CD4-positive, alpha-beta T cell treated with Interleukin-6 for 4 hours (primary cell): ENCODE measurements at places on chromosomes 6 and 20.
A peak's percentile ranks its signal among the peaks of the same experiment; 100 is the strongest.

DNA sequence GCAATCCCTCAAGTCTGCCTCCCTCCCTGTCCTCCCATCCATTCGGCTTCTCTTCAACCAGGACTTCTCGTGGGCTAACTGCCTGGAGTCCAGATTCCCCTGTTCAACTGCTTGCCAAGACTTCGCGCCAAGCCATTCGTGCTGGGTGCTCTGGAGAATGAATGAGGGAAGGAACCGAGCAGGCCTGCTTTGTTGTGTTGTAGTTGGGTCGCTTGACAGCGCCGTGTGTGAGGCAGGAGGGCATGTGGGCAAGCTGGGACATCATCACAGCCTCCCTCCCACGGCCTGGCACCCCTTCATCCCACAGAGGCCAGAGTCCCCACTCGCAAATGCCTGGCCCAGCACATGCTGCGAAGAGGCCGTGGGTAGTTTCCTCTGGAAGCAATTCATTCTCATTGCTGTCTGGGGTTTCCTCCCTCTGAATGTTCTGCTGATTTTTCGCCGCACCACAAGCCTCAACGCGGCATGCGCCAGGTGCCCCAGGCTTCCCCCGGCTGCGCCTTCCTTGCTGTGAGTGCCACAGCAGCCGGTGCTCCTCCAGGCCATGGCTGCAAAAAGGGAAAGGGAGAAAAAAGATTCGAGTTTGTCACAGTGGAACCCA lies 336.0 kb downstream of the QKI start:
- DNase-seq, result peak; percentile 15

DNA sequence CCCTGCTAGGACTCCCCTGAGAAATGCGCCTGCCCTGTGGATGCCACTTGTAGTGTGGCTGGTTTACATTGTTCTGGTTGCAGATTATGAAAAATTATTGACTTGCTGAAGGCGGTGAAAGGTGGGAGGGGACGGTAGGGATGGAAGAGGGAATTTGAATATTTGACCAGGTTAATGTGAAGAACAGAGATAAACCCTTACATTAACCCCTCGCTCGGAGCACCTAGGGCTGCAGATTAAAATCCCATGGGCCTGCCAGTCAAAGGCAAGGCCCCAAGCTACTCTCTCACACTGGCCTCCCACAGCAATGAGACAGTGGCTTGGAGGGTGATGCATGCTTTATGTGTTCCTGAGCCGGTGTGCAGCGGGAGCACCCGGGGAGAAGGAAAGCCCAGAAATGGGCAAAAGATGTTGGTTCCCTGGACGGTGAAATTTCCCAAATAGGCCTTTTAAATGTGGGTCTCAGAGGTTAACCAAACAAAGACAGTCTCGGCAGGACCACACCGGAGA lies 2.5 kb downstream of the FOXF2 start:
- DNase-seq, result no peak

DNA sequence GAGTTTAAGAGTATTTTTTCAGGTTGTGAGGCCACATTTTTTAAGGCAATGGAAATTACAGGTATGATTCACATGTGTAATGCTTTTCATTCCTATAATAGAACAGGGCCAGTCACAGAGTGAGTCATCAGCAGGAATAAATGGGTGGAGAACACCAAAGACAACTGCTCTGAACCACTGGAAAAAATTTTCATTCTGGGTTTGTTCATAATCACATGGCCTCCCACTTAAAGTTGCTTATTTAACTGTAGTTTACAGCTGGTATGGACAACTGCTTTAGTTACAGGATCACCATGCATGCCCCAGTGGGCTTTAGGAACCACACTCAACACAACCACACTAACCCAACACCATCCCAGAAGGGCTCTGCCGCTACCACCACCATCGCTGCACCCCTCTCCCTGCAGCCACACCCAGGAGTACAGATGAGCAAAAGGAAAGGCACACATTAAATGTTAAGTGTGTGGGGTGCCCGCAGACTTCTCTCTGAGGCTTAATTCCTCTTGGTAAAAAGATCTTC lies 107.0 kb upstream of the DST start:
- no peak for DNase-seq

DNA sequence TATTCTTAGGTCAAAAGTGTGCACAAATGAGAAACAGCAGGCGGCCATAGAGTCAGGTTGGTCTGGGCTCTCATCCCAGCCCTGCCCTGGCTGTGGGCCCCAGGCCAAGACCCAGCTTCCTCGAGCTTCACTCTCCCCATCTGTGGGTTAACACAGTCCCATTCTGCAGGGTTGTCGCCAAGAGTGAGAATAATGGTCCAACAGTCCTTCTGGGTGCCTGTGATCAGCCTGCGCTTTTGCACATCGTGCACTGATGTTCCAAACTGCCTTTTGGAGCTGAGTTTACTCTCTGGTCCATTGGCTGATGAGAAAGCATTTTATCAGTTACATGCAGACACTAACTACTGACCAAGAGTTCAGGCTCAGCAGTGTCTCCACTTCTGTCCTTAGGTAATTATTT lies 82.6 kb downstream of the INSM1 start:
- DNase-seq, result no peak

DNA sequence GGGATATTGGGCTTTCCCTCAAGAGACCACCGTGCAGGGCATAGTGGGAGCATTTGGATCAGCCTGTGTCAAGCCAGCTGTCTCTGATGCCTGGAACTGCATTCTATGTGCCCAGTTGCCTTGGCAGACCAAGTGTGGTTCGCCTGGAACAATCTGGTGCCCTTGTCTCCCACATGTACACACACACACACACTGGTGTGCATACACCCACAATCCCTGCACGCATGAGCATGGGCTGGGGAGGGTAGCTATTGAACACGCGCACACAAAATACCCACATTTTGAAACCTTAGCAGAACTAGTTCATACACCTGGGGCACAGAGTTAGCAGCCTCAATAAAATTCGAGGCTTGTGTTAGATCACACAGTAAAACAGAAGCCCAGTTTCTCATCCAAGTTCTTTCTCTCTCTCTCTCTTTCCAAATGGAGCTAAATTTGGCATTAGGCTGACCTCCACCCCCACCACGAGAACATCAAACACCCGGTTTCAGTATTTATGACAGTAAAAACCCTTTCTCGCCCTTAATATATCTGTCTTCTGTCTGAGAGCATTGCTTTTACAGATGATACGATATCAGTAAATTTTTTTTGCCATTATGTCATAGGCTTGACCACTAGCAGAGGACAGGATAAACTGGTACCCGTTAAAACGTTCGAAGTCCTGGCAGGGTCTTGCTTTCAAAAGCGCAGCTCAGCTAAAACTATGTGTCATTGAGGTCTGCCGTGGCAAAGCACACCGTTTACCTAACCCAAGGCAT lies 18.2 kb upstream of the NFATC2 start:
- DNase-seq, result no peak

DNA sequence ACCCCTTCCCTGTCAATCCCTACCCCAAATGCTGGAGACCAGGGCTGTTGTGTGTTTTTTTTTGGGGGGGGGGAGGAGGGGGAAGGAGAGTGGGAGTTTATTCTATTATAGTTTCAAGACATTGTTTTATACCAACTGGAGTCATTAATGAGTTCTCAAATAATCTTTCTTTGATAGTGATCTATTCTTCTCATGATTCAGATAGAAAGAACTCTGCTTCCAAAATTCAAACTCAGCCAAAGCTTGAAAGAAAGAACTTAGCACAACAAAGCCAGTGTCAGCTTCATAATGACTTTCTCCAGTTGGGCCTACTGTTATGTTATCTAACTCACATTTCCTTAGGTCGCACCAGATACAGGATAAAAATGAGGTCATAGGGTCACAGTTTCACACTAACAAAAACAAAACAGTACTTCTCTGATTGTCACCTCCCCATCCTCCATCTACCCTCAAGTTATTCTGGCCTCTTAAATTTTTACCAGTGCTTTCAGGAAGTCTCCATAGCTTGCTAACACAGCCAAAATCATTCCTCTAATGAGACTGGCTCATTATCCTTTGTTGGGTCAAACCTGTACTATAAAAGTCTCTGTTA lies 19.0 kb upstream of the MAP3K7 start:
- DNase-seq, result no peak

GRCh38 chr6:112481211-112481610 lies 134.1 kb downstream of the RFPL4B start:
- no peak for DNase-seq

- no peak for DNase-seq
These were observed 40.3 kb upstream of the SPTLC3 start for GRCh38 chr20:12968472-12968871.

DNA sequence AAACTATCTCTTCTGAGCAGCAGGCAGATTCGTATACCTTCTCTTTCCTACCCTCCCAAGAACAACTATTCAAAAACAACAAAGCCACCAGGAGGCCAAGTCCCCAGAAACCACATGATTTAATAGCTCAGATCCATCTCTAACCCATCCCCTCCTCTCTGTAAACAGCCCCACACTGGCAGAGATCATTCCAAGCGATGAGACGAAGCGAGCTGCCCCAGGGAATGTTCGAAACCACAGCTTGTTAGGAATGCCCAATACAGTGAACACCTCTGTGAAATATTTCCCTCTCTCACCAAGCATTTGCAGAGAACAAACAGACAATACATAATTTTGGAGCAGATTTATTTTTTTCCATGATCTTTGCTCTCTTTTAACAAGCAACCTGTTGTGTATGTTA lies 231.8 kb downstream of the SOD2 start:
- no peak for DNase-seq

DNA sequence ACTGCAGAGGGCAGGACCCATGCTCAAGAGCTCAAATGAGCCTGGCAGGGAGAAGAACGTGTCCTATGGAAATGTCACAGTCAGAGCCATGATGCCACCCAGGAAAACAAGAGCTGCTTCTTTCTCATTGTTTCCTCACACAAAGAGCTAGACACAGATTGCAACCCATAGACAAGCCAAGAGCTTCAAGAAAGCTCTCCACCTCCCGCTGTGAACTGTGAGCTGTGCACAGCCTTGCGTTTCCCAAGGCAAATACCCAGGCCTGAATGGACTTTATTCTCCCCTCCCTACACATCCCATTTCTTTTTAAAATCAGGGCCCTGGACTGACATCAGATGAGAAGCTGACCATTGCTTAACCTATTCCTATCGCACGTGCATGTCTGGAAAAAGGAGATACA lies 388.8 kb downstream of the RNGTT start:
- no peak for DNase-seq

GRCh38 chr6:166605752-166606151 lies 19.3 kb upstream of the RAMACL start:
- no peak for DNase-seq

DNA sequence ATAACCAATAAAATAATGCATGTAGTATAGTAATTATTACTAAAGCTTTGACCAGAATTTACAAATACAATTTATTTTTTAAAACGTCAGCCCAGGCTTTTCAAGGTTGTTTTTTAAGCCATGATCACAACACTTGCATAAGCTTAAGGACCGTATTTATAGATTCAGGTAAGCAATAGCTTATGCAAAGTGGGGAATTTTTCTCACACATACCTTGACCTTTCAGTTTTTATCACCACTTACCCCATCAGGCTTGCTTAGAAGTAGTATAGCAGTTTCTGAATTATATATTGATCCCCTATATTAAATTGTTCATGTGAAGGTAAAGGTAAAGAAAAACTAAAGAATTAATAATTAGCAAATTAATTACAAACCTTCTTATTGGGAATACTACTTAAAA lies 232.3 kb upstream of the FKBP1C start:
- no peak for DNase-seq

DNA sequence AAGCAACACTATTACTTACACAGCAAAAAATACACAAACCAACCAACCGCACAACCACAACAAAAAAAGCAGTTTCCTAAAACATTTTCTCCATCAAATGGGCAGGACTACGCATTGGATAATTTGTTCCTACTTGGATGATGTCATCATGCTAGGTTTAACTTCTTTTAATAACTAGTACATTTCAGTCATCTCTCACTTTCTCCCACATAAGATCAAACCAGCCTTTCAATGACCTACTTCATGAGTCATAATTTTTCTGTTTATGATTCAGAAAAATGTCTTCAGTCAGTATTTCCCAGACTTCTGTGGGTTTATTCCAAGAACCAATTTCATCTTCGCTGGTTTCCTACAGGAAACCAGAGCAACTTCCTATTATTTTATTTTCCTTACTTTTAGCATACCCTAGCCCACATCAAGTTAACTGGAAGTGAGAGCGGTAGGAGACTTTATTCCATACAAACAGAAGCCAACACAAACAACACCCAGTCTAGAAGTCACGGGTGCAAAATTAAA lies 134.2 kb downstream of the GMDS start:
- DNase-seq, result no peak

DNA sequence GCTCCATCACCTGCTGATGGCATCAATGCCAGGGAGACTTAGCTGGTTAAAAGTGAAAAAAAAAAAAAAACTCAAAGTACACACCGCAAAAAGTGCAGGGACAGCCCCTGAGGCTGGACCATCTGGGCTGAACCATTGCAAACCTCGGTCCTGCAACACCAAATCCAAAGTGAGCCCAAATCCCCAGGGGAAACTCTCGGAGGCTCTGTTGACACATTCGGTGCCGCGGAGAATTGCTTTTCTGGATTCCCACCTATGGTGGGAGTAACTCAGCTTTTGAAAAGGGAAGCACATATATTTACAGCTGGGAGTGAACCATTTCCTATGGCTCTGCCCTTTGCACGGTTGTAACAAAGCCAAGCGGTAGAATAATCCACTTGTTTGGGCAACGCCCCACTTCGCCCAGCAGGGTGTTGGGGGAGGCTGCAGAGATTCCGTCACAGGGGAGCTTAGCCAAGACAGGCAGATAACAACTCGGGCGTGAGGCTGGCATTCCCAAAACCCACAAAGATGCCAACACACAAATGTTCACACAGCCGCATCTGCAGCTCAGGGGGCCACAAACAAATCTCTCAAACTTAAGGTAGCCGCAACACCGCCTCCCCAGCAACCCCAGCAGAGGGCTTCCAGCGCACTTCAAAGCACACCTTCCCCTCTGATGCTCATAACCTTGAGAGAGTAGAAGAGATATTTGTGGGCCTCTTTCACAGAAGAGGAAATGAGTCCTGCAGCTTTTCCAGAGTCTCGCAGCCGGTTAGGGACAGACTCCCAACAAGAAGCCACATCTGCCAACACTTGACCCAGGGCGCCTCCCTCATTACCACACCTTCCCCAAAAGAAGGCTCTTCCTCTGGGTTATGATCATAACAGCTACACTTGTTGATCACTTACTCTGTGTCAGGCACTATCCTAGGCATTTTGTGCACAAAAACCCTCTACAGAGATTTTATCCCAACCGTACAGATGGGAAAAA lies 11.4 kb downstream of the ZC3H12D start:
- DNase-seq, result no peak

DNA sequence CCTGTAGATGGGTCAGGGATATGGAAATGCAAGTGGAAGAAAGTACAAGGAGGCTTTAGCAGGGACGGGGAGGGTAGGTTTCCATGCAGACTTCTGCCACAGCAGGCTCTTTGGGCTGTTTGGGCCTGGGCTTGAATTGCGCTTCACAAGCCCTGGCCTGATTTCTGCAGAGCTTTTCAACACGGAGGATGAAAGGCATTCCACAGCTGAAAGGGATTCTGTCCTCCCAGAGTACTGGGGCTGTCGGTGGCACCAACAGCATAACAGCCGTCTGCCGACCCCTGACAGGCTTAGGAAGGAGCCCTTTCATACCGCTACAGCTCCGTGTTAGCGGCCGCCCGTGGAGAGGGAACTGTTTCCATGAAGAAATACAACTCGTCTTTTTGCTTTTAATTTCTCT lies 22.9 kb upstream of the TBC1D7 start:
- no peak for DNase-seq
